ENCODE measurements at places on chromosomes 13 and 19.

DNA sequence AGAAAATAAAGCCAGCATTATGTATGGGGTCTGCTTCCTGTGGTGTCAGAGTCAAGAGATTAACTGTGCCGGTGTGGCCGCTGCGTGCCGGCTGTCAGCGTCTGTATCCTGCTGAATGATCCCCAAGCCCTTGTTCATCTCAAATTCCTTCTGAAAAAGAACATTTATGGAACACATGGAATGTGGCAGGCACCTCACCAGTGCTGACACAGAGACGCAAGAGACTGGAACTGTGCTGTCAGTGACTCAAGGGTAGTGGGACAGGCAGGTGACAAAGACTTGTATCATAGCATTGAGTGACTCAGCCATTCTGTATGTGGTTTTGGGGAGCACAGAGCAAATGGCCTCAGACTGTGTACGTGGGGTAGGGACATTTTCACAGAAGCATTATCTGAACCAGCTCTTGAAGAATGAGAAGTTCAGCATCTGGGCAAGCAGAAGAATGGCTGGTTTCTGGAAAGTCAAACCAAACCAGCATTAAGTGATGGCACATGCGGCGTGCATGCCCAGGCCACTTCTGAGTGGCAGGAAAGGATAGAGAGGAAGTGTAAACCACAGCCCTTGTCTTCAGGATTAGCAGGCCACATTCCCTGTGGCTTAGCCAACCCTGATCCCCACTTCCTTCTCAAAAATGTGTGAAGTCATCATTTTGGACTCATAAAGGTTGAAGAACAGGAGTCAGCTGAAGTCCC is 54.0 kb upstream of the IRS2 start:
- no peak for DNase-seq

- DNase-seq = no peak
Observed at GRCh38 chr19:52626915-52627314, 11.2 kb downstream of the ZNF83 start.

- DNase-seq = no peak
Observed at GRCh38 chr13:107367258-107367657, 799.3 kb upstream of the ARGLU1 start.

DNA sequence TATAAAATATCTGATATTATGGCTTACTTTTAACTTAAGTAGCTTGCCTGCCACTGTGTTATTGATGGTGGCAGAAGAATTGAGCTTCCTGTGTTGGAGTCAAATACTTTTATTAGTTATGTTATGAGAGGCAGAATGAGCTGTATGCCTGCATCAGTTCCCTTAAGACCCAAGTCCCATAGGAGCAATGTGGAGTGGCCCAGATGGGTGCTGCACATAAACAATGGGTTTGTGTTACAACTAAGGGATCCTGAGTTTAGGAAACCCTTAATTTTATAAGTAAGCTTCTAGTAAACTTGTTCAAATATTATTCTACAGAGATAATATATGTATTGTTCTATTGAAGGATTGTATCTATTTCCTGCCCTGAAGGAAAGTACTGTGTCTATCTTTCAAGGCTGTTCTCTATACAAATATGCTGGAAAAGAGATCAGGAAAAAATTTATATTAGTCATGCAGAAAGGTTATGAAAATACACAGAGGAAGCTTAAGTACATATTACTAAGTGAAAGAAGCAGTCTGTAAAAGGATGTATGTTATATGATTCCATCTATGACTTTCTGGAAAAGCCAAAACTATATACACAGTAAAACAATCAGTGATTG is 2018.0 kb upstream of the PCDH20 start:
- DNase-seq = no peak

DNA sequence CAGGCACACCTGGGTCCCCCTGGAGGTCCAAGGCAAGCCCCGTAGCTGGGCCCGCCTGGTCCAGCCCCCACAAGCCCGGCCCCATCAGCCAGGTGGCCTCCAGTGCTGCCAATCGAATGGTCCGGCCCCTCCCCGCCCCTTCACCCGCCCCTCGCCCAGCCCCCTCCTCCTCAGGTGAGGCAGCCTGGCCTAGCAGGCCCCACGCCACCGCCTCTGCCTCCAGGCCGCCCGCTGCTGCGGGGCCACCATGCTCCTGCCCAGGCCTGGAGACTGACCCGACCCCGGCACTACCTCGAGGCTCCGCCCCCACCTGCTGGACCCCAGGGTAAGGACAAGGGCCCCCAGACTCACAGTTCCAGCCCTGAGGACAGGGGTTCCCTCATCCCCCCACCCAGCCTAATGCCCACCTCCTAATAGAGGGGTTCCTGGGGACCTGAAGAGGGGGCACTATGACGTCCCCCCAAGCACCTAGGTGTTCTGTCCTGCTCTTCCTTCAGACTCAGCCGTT is at the start of gene HPN:
Gene HPN, plus strand, starts transcription at position 174 of the 508 bp plus-strand sequence. CDS start 786 bp downstream, outside the sequence.
- DNase-seq = peak; percentile 90

Data from large intestine (tissue), 12 donors.